Stimulated activated CD8-positive, alpha-beta memory T cell treated with anti-CD3 and anti-CD28 coated beads, Interleukin-7, amount 100 ng/mL, for 4 hours (primary cell): ENCODE measurements at places on chromosomes 12 and 14.

DNA sequence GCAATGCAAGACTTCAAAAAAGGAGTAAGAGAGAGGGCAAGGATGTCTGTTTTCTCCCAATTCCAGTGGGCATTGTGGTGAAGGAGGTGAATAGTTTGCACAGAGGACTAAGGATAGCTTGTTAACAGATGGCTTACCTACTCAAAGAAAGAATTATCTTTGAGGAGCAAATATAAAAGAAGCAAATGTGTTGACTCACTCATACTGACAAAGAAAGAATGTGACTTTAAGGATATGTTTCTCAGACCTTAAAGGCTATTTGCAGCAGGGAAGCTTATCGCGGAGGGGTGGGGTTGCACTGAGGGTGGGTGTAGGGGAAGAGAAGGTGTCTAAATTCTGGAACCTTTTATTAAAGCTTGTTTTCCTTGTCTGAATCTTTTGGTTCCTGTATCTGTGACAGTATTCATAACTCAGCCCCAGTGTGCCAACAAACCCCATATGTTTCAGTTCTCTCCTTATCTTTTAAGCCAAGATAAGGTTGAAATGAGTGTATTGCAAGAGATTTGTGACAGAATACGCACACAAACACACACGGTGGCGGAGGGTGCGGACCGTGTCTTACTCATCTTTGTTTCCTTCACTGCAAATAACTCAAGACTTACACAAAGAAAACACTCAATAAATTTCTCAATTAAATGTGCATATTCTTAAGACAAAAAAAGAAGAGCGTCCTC, 146.4 kb upstream of the ARID2 start:
- no peak for DNase-seq

GRCh38 chr12:102169922-102170621, 27.6 kb downstream of the PMCH start:
- no peak for DNase-seq

GRCh38 chr14:23640524-23641141, 4.5 kb downstream of the DHRS2 start:
- DNase-seq: no peak

GRCh38 chr12:5985471-5985870, 40.4 kb upstream of the ANO2 start:
- DNase-seq: no peak

GRCh38 chr14:87824266-87824665, 168.7 kb downstream of the GALC start:
- DNase-seq: no peak

GRCh38 chr12:42213954-42214426, 24.1 kb downstream of the YAF2 start:
- DNase-seq: no peak

GRCh38 chr14:77923131-77923936, 123.4 kb downstream of the ADCK1 start:
- no peak for DNase-seq

GRCh38 chr14:100889641-100890040, 13.9 kb downstream of the RTL1 start:
- no peak for DNase-seq
